ENCODE measurements at places on chromosomes 1 and 21.
A peak's percentile ranks its signal among the peaks of the same experiment; 100 is the strongest.

GRCh38 chr1:232985882-232986526, 35.6 kb downstream of the NTPCR start:
- no peak for DNase-seq

GRCh38 chr1:201582705-201583442, 43.9 kb downstream of the NAV1 start:
- peak; percentile 66 for DNase-seq

GRCh38 chr1:82795508-82796149, 994.9 kb downstream of the ADGRL2 start:
- DNase-seq: no peak

DNA sequence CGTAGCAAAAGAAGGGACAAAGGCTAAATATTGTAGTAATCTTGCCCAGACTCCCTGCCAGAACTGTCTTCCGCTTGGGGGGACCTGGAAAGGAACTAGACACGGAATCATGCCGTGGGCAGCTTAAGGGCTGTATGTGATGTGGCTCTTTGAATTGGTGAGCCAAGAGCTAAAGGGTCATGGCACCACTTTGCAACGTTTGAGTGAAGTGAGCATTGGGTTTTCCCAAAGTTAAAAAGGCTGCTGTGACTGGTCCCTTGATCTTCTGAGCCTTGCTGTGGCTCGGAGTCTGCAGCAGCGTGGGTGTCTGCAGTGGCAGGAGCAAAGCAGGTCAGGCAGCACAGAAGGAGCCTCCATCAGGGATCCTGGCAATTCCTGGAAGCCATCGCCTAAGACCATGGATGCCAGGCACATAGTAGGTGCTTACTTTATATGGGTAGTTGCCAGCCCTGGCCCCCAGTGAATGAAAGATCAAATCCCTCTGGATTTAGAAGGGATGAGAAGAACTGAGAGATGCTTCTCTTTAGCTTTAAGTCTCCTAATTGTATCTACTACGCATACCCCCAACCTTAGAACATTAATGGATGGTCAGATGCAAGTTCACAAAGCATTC, 1.8 kb downstream of the SMYD2 start:
- no peak for DNase-seq

- peak; percentile 99 for DNase-seq
Observed at GRCh38 chr1:202034683-202035462, 24.5 kb downstream of the ELF3 start.

GRCh38 chr1:26627954-26628353, 67.9 kb upstream of the ARID1A start:
- DNase-seq: no peak

DNA sequence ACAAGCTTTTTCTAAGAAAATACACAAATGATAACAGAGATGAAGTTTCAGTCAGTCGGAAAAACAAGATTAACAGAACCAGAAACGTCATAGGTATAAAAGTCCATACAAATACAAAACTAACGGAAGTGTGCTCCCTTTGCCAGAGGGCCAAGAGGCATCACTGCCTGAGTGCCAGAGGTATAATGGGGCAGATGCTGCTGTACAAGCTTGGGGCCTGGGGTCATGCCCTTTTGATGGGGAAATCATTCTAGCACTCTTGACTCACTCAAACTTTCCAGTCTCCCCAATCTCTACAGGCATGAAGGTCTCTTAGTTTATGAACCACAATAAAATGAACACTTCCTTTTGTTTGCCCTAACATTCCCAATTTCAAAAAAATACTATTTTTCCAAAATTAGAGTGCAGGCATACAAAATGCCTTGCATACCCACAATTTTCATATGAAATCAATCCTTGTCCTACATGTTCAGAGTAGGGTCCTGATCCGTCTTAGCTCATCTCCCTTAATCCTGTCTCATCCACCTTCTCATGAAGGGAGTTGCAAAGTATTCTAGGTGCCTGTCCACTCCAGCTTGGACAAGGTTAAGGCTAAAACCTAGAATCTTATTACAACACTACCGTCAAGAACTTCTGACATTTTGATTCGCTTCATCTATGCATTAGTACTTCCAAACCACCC, 1.5 kb downstream of the RPL22 start:
- no peak for DNase-seq

- no peak for DNase-seq
Observed at GRCh38 chr1:225511828-225512381, 84.1 kb upstream of the LBR start.

GRCh38 chr21:41482301-41482700, 25.7 kb downstream of the TMPRSS2 start:
- DNase-seq: peak; percentile 18

GRCh38 chr1:161936786-161937185, 86.9 kb downstream of the OLFML2B start:
- DNase-seq: no peak

- no peak for DNase-seq
Observed at GRCh38 chr21:42658320-42659105, 5.1 kb downstream of the PDE9A start.

- peak; percentile 27 for DNase-seq
Observed at GRCh38 chr1:222654849-222655248, 37.0 kb downstream of the MIA3 start.

- no peak for DNase-seq
Observed at GRCh38 chr21:19197950-19198349, 794.4 kb upstream of the TMPRSS15 start.

GRCh38 chr1:230517326-230517725, 91.2 kb upstream of the PGBD5 start:
- no peak for DNase-seq

GRCh38 chr1:20740781-20741180, 8.3 kb upstream of the SH2D5 start:
- DNase-seq: no peak

Data from EL (cell line).